Activated CD4-positive, alpha-beta T cell treated with anti-CD3 and anti-CD28 coated beads, Interleukin-2, Interleukin-6, amounts not matched to agents 100 ng/mL and 50 ng/mL, durations not matched to agents 16 hours and 8 hours (primary cell): ENCODE measurements at places on chromosomes 2 and 18.

GRCh38 chr18:58119819-58120218, 75.8 kb downstream of the NEDD4L start:
- no peak for DNase-seq

GRCh38 chr18:76167410-76167809, 327.6 kb downstream of the ZNF516 start:
- DNase-seq: no peak

- peak; percentile 12 for DNase-seq
These were observed 45.3 kb upstream of the SERPINE2 start for GRCh38 chr2:224084266-224084892.

GRCh38 chr18:70207181-70207580, 1.7 kb upstream of the RTTN start:
- no peak for DNase-seq

DNA sequence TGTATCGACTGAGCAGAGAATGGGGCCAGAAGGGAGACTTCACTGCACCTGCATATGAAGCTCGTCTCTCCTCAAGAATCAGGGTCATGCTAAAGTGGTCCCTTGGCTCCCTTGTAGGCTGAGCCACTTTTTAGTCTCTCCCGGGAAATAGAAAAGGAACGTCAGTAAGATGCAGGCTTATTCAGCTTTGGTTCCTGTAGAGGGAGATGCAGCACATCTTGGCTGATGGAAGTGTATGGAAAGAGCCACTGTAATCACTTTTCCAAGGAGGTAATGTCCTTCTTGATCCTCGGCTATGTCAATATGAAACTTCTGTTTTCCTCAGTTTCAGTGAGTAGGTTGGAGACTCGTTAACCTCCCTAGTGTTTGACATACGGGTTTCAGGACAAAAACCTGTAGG, 235.2 kb downstream of the GCA start:
- DNase-seq: no peak

- peak; percentile 28 for DNase-seq
These were observed 213.3 kb downstream of the ACKR3 start for GRCh38 chr2:236782938-236783337.

GRCh38 chr2:60796573-60797509, 40.8 kb downstream of the PAPOLG start:
- DNase-seq: peak; percentile 18

GRCh38 chr2:136008205-136008865, 22.9 kb upstream of the DARS1 start:
- peak; percentile 90 for DNase-seq

- no peak for DNase-seq
These were observed 1.7 kb downstream of the MYO1B start for GRCh38 chr2:191246820-191247380.

- no peak for DNase-seq
These were observed 16.6 kb downstream of the SOWAHC start for GRCh38 chr2:109630441-109631430.

DNA sequence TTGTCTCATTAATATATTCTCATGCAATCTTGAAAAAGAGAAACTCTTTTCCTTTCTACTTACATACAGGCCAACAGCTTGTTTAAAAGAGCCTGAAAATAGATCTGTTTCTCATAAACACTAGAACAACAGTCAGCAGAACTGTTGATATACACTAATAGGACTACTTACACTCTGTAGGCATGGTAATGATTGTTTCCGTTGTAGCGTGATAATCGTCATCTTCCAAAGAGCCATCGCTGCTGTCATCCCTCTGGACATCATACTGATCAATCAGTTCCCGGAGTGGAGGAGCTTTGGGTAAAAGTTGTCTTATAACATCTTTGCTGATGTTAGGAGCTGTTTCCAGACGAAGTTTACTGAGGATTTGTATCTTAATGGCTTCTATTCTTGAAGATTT, 476 bp downstream of the MSTN start:
- no peak for DNase-seq

DNA sequence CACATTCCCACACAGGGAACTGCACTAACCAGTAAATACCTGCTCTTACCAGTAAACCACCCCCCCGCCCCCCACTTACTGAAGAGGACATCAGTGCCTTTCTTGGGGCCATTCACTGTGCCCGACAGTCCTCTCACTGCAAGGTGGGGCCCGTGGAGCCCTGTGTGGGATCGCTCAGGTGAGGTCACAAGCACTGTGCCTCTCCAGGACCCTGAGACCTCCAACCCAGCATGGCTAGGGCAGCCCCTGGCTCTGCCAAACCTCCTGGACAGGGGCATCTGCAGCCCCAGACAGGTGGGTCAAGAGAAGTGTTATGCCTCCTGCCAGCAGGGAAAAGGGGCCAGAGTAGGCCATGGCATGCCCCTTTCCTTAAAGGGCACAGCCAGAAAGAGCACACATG, 6.7 kb upstream of the NEURL3 start:
- DNase-seq: no peak

- DNase-seq: peak; percentile 12
These were observed 1.1 kb downstream of the TMX3 start for GRCh38 chr18:68713796-68714195.

DNA sequence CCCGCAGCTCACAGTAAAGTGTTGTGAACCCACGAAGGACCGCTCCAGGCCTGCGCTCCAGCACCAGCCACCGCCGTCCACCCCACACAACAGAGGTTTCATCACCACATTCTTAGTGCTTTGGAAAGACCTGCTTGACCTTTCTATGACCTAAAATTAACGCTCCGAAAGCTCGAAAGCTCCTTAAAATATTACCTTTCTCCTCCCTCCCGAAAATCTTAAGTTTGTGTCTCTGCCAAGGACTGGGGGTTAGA, 149.2 kb downstream of the TWIST2 start:
- no peak for DNase-seq

DNA sequence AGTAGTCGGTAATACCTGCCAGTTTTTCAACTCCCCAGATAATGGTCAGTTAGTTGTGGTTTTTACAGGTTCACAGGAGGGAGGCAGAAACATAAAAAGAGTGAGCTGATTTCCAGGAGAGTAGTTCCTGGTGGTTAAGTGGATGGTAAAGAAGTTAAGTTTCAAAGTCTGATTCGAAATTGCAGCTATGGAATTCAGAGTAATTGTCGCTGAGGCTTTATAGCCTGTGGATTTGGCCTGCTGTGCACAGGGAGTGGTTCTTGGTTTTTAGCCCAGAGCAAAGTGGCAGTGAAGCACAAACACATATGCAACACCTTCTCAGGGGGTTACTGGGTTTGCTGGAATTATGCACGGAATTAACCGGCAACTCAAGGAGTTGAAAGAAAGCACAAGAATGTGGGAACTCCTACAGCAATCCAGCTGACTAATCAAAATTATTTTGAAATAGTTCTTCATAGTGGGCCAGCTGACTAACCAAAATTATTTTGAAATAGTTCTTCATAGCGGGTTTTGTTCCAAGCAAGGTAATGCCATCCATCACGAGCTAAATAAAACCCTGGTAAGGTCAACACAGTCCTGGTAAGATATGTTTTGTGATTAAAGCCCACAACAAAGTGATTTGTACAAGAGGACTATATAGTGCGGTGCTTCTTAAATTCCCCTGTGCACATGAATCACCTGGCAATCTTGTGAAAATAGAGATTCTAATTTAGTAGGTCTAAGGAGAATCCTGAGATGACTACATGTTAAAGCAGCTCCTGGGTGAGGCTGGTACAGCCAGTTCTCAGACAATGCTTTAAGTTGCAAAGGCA, 94.4 kb downstream of the SGPP2 start:
- DNase-seq: no peak

GRCh38 chr2:20212871-20213503, 11.9 kb downstream of the SDC1 start:
- DNase-seq: no peak

DNA sequence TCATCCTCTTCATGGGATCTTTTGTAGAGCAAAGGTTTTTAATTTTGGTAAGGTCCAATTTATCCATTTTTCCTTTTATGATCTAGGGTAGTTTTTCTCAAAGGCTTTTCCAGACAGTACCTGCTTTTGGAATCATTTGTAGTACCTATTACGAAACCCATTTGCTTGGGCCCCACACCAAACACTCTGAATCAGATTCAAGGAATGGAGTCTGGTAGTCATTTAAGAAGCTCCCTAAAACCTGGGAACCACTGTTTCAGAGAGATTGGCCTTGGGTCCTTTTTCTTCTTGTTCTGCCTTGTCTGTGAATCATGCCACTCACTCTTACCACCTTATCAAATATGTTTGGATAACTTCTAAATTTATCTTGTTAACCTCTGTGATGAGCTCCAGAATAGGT, 40.3 kb downstream of the OSBPL6 start:
- DNase-seq: no peak

DNA sequence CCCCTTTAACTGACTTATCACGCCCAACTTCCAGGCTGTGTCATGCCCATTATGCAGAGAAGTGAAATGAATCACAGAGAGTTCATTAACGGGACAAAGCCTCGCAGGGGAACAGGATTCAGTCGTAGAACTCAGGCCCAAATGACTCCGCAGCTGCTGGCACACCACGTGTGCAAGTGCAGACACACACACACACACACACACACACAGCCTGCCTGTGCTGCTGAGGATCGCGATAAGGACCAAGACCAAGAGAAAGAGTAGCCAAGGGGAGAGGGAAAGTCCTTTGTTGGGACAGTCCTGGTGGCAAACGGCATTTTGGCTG, 90.0 kb upstream of the TAF1B start:
- DNase-seq: peak; percentile 91

DNA sequence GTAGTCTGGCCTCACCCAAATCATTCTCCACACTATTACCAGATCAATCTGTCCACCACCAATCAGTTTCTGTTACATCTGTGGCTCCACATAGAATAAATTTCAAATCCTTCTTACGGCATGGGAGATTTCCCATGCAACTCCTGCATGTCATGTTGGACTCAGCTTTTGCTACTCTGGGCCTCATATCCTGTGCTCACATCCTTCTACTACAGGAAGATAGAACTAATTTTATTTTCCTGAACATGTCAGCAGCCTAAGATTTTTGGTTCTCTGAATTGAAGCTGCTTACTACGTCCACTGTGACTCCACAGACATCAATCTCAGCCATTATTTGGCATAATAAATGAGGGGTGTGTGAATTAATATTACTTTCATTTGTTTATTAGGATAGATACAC, 181.1 kb downstream of the CCDC85A start:
- DNase-seq: no peak

DNA sequence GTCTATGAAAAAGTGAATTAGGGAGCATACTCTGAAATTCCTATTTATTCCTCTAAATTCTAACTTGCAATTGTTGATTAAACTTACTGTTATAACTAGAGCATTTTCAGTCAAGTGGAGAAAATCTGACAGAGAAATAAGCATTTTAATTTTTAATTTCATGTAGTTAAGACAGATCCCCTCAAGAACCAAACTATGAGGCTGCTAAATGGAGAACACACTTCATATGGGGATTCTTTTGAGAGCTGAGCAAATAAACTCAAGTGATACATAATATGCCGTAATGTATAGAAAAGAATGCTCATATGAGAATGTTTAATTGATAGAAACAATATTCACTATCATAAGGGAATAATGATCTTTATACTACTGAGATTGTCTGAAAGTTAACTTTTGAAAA, 340.8 kb downstream of the ERBB4 start:
- no peak for DNase-seq

DNA sequence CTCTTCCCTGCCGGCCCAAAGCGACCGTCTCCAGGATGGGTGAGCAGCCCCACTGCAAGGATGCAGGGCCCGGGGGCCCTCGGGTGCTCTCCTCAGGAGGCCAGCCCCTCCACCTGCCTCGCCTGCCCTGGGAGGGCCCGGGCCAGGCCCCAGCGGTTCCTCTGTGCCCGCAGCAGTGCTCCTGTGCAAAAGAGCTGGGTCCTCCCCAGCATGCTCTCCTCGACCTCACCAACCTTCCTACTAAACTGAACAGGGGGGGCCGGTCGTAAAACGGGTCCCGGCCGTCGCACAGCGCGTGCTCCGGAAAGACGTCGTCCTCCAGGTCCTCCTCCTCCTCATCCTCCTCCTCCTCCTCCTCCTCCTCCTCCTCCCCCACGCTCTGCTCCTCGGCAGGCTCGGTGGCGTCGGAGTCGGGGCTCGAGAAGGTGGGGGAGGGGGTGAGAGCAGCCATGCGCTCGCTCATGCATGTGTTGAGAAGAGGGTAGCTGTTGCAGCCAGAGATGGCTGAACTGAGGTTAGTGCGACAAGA, 62.9 kb downstream of the KIF1A start:
- no peak for DNase-seq

DNA sequence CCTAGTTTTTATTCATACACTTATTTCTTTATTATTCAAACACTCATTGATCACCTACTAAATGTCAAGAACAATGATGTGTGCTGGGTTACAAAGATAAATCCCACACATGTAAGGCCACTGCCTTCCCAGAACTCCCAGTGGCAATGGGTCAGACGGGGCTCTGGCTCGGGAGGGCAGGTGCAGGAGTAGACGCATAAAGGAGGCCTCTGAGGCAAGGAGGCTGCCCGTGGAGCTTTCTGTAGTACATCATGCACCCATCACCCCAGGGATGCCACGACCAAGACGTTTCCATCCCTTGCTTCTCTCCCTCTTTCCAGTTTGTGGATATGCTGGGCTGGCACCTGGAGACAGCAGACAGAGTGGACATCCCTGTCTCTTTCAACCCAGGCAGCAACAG, 153.2 kb upstream of the TTC39C start:
- no peak for DNase-seq

DNA sequence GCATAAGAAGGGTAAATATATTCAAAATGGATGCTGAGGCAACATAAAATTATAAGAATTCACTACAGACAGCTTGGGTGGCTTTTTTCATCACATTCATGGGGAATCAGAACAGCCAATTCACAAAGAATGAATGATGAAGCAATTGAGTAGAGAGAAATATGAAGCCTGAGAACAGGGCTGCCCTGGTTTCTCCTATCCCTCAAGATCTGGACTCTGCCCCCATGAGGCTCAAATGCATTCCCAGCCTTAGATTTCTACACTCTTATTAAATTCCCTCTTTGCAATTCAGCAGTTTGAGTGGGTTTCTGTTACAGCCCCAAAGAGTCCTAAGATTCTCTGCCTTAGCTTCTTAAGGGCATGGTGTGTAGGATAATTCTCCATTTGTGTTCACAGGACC, 172.5 kb downstream of the MAIP1 start:
- no peak for DNase-seq

GRCh38 chr2:169009865-169010579, 21.1 kb downstream of the ABCB11 start:
- DNase-seq: no peak

- no peak for DNase-seq
These were observed 217.7 kb downstream of the LRRTM1 start for GRCh38 chr2:80086831-80087230.

DNA sequence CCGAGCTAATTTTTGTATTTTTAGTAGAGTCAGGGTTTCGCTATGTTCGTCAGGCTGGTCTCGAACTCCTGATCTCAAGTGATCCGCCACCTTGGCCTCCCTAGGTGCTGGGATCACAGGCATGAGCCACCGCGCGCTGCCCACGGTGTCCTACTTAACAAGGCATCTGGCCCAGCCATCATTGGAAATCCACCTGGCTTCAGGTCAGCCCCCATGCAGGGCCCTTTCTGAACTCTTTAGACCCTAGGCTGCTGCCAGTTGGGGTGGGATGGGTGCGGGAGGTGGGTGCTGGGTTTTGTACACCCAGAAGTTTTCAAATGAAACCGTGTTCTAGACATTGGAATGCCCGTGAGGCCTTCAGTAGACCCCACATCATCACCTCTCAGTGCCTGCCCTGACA, 26.6 kb upstream of the NT5DC4 start:
- DNase-seq: no peak
